Chondrocyte (in vitro differentiated cells): ENCODE measurements at places on chromosomes 1 and 21. TPM values are rescaled to one million over a fixed set of nuclear protein-coding genes. Genes with fewer than 3 reads are reported as not detected.

- no peak for DNase-seq
Observed at GRCh38 chr1:63622849-63623566, 29.8 kb downstream of the PGM1 start.

DNA sequence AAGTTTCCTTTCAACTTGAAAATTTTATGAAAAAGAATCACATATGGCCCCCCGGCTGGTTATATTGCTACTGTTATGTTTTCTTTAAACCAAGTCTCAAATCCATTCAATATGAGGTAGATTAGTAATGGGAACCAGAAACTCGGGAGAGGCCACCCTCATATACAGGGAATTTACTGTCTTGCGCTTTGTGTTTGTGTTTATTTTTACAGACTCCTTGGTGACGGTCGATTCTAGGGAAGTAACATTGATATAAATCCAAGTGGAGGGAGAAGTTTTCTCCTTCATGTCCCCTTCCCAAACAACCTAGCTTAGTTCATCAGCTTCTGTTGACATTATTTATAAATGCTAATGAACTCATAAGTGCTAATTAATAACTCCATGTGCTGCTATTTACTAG is 163.5 kb upstream of the LMO4 start:
- no peak for DNase-seq

Gene GART
- total RNA-seq, result 56.4 to 69.8 TPM (median 58.2 TPM) in 3 replicates

Gene PODN
- total RNA-seq, result 4.1 to 9.3 TPM (median 9.2 TPM) in 3 replicates

DNA sequence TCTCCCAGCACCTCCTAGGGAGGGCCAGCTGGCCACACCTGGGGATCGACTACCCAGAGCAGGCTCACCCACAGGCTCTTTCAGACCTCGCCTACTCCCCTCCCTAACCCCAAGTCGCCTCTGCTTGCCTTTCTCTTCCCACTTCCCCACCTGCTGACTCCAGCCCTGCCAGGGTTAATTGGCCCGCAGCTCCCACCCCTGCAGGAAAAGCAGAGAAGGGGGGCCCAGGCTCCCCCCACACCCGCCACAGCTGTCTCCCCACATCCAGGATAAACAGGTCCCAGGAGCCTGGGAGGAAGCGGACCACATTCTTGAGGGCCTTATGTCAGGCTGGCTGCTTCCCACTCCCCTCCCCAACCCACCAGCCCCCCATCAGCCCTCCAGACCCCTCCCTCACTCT is 45.0 kb downstream of the TAS1R2 start:
- no peak for DNase-seq

DNA sequence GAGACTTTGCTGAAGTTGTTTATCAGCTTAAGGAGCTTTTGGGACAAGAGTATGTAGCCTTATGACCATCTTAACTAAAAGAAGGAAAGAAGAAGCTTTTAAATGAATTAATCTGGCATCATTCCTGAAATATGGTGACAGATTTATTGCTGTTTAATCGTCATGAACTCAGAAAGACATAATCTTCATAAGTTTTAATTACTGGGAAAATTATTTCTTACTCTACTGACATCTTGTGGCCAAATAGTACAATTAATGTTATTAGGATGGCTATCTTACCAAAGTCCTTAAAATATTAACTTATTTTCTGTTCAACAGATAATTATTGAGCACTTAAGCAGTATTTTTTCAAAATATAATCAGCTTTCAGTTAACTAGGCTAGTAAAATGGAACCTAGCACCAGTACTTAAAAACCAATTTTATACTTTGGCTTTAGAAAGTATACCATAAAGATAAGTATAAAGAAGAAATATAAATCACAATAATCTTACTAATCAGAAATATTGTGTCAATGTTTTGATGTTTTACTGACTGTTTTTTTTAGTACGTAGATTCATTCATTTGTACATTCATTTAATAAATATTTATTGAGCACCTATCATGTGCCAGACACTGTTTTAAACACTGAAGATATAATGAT is 34.7 kb upstream of the GPR25 start:
- no peak for DNase-seq

Gene KLF18
- total RNA-seq, result not detected in 3 replicates

Gene PPIAL4G
- not detected in 3 replicates for total RNA-seq

Gene UBE2U
- 0.27 TPM in 1 of 3 replicates, not detected in the others for total RNA-seq

DNA sequence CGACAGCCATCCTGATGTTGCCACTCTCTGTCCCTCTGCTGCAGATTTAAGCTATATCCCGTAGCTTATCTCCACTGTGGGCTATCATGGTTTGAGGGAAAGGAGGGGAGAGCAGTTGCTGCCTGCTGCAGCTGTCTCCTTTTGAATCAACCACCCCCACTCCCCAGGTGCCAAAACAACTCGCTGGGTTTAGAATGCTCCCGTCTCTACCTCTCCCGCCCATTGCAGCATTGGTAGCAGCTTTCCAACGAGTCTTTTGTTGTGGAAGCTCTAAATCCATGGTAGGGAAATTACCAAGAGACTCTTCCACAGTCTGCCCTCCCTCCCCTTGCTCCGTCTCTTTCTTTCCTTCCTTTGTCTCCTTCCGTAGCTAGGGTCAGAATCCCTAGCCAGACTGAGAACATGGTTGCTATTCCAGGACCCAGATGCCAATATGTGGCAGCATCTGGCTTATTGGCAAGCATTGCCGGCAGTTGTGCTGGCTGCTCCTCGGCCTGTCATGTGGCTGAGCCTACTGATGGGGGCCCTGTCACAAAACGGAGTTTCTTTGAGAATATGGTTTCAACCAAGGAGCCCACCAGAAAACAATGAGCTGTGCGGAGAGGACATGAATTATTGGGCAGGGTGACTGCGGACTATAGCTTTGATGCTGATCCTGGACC is 230.7 kb downstream of the RPS6KC1 start:
- no peak for DNase-seq

DNA sequence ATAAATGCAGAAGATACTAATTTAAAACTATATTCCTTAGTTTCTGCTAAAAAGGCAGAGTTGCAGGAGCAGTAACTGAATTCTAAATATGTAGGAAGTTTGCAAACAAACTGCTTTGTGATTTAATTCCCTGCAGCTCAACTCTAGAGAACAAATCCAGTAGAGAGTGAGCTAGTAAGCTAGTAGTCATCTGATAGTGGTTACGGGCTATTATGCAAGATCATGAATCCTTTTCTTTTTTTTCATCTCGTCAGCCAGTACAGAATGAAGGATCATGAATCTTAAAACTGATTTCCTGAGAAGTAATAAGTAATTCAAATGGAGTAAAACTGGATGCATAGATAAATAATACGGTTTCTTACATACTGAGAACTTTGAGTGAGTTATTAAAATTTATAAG is 3.3 kb downstream of the DPH5 start:
- no peak for DNase-seq

DNA sequence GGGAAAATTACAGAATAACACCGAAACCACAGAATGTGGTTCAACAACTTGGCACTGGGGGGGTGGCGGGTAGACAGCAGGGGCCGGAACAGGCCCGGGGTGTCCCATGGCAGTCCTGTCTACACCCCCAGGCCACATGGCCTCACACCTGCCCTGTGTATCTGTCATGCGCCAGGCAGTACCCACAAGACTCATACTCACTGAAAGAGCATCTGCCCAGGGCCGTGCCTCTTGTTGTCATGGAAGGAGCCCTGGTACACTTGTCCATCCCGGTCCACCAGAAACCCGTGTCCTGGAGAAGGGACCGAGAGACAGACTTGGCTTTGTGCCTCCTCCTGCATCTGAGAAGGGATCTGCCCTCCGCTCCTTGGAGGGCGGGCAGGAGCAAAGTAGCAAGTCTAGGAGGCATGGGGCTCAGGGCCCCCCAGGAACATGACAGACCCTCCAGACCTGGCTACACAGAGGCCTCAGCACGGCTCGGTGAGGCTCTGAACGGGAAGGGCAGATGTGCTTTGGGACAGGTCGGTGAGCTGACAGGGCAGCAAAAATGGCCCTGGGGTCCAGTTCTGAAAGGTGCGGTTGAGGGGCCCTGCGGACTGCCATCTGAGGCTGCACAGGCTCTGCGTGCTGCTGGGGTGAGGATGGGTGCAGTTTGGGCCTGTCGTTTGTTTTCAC is 5.6 kb downstream of the MORN1 start:
- peak; percentile 83 for DNase-seq

DNA sequence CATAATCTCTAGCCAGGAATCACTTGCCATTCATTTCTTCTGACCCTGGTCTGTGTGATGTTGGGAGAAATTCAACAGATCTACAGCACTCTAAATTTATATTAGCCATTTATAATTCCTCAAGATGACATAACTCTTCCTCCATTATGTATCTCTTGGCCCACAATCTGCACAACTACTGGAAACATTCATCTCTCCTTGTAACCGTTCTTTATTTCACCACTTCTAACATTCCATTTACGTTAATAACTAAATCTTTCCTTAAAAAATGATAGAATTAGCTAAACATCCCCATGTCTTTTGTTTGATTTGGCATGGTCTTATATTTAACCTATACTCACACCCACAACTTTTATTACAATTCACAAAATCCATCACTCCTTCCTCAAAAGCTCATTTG is 166.0 kb downstream of the COL11A1 start:
- no peak for DNase-seq

- no peak for DNase-seq
Observed at GRCh38 chr1:84781946-84782771, 91.9 kb upstream of the SSX2IP start.

DNA sequence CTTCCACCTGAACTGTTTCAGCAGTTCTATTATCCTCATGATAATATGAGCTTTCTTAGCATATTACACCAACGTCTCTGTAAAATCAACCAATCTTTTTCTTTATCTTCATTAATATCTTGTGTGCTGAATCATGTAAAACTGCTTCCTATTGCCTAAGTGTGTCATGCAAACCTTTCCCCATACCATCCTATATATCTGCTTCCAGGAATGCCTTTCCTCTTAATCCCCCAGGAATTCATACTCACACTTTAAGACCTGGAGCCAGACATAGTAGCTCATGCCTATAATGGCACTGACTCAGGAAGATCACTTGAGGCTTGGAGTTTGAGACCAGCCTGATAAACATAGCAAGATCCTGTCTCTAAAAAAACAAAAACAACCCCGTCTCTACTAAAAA is 183.9 kb downstream of the NRIP1 start:
- DNase-seq, result no peak

- no peak for DNase-seq
Observed at GRCh38 chr1:107450899-107451664, 310.2 kb downstream of the NTNG1 start.

- no peak for DNase-seq
Observed at GRCh38 chr1:19682901-19683300, 18.2 kb downstream of the HTR6 start.

DNA sequence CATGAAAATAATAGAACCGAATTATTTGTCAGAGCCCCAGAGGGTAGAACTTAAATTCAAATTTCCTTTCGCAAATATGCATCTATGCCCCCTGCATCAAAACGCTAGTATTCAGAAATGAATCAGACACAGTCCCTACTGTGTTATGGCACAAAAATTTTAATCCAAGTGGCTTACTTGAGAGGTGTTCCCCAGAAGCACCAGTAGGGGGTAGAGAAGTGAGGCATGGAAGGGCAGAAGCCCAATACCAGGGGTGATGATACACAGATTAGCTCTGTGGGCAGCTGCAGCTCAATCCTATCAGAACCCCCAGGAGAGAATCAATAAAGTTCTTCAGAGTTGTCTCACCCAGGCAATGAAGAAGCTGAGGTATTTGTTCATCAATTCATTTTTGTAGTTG is 342.2 kb downstream of the OMA1 start:
- DNase-seq, result no peak
